Fibroblast of skin of left biceps (primary cell): ENCODE measurements at places on chromosomes 13 and 19.

- no peak for DNase-seq
Observed at GRCh38 chr13:75797719-75798118, 161.6 kb downstream of the LMO7 start.

- no peak for DNase-seq
Observed at GRCh38 chr13:95349267-95349666, 48.0 kb upstream of the ABCC4 start.

DNA sequence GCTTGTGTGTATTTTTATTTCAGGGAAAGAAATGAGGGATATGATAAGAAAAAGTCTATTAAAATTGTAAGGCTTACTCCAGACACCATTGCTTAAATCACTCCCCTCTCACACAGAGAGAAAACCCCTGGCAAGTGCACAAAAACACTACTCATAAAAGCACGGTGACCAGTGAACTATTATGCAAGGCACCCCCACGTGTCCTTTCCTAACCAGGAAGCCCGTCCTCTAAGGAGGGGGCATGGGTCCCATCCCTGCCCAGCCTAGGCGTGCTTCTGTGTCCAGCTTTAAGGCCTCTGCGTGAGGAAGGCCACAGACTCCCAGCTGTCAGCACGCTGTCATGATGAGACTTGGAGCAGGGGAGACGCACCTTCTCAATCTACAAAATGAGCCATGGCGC is 83.5 kb downstream of the SLC7A1 start:
- DNase-seq: no peak

DNA sequence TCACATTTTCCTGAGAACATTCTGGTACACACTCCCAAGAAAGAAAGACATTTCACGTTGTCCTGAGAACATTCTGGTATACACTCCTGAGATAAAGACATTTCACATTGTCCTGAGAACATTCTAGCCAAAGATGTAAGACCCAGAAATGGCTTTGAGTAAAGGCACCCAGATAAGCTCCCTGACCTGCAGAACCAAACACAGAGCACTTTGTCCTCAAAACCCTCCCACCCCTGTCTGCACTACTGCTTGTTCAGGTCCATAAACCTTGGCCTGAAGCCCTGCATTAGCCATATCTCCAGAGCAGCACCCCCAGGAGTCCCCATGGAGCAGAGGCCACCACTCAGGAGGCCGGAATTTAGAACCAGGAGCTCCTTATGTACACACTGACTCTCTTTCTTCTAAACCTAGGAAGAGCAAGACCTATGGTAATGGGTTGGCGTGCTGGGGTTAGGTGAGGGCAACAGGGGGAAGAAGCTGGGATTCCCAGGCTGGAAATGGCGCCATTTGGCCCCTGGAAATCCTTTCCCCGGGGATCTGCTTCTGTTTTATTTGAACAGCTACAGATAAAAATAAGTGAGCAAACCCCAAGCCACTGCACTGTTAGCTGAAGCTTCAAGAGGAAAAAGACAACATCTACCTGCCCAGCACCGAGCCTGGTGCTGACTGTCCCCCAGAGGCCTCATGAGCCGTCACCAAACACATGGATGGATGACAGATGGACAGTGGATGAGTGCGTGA is 13.7 kb downstream of the GAS6 start:
- DNase-seq: no peak

DNA sequence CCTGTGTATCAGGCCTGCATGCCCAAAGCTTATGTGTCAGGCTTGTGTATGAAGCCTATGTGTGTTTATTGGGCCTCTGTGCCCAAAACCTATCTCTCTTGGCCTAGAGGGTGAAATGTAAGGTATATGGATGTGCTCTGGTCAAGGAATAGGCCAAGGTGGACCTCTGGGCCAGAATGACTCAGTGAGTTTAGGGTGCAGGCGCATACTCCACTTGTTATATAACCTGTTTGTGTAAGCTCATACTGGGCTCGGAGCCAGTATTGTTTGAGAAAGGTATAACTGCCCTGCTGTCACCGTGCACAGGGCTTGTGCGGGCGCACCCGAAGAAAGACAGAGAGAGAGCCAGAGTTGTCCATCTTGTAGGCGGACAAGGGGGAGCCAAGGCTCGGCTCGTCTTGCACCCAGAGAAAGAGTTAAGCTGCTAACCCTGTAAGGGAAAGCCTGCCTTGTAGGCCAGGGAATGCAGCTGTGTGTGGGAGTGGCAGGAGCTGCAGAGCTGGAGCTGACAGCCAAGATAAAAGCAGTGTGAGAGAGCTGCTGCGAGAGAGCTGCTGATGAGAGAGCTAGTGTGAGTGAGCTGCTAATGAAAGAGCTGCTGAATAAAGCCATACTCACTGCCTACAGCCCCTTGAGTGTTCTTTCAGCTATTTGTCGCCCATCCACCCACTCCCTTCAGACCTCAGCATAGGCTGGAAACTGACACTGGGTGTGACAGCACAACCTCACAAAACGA is 43.4 kb upstream of the N4BP2L1 start:
- DNase-seq: peak; percentile 6

DNA sequence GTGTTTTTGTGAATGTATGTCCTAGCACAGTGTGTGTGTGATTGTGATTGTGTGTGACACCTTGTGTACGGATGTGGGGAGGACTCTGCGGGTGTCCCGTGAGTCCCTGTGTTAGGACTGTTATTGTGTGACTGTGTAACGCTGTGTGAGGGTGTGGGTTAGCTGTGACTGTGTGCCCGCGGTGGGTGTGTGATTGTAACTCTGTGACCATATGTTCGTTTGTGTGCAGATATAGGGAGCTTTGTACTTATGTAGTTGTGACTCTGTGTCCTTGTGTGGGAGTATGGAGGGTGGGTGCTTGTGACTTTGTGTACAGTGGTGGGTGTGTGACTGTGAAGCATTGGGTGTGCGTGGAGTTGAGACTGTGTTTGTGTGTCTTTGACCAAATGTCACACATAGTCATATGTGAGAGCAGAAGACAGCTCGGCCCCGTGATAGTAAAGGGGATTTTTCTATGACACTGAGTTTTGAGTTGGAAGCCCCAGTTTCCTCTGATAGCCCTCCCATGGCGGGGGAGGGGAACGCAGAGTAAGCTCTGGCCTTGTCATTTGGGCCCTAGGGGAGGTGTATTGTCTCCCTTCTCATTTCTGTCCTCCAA is 949 bp upstream of the ZNF260 start:
- DNase-seq: no peak

GRCh38 chr19:7540761-7541474 is 5.4 kb downstream of the PNPLA6 start:
- DNase-seq: no peak
